ENCODE measurements at places on chromosomes 7 and 10.

DNA sequence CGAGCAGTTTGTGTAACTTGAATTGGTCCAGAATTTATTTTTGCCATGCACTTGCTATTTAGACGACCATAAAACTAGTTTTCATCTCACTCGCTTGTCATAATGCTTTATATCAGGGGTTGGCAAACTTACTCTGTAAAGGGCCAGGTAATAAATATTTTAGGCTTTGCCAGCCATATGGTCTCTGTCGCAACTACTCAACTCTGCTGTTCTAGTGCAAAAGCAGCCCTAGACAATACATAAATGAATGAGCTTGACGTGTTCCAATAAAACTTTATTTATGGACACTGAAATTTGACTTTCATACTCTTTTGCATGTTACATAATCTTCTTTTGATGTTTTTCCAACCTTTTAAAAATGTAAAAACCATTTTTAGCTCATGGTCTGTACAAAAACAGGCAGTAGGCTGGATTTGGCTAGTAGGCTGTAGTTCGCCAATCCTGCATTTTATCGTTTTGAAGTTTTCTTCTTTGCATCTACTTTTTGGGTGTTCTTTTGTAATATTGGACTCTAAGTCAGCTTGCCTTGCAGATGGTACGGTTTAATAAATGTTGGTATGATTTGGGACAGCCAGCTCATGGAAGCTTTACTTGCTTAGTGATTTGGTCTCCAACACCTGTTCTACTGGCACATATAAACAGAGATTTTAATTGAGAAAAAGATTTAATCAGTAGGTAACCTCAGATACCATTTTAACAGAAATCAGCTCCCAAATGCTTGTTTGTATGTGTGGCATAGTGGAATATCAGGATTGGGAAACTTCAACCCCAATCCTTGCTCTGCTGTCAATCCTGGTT, 25.6 kb downstream of the SND1 start:
- DNase-seq, result no peak

GRCh38 chr7:159031750-159032149, 112.9 kb downstream of the VIPR2 start:
- DNase-seq, result no peak

GRCh38 chr7:4830176-4830575, 31.7 kb downstream of the PAPOLB start:
- DNase-seq, result peak; percentile 53

GRCh38 chr10:241966-242643, 106.8 kb downstream of the ZMYND11 start:
- no peak for DNase-seq

DNA sequence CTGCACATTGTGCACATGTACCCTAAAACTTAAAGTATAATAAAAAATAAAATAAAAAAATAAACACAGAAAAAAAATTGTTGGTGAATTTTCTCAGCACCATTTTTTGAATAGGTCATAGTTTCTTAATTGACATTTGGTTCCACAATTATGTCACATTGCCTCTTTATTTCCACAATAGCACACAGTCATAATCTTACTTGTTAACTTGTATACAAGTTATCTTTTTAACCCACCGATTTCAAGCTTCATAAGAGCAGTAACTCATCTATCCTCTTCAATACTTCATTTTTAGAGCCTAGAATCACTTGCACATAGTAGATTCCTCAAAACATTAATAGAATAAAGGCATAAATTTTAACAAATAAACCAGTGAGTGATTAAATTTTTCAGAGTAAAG, 1425.1 kb upstream of the LRRTM3 start:
- no peak for DNase-seq

DNA sequence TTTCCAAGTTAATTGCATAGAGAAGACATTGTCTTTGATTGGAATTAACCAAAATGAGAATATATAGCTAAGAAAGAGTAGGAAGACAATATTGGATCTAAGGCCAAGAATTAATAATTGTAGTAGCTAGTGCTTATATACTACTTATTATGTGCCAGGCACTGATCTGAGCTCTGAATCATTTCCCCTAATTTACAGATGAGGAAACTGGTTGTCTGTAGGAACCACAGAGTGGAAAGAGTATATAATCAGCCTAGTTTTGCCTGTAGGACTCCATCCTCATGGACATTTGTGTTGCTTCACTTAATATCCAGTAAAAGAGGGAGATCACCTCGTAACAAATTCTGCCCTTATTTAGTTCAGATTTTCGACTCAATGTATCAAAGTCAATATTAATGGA, 127.9 kb downstream of the ARID5B start:
- DNase-seq, result no peak
